Tracheal epithelial cell (primary cell): ENCODE measurements at places on chromosomes 1 and 21. TPM values are rescaled to one million over a fixed set of nuclear protein-coding genes. Genes with fewer than 3 reads are reported as not detected.

The NPPA gene
- total RNA-seq = not detected in 2 replicates

The SLC9C2 gene
- total RNA-seq = not detected in 2 replicates

The KCNC4 gene
- 1.4 and 1.7 TPM in 2 replicates for total RNA-seq

The SELL gene
- total RNA-seq = not detected in 2 replicates

The TAS1R1 gene
- total RNA-seq = not detected in 2 replicates

The CEPT1 gene
- total RNA-seq = 60.5 and 73.3 TPM in 2 replicates

The CNIH3 gene
- total RNA-seq = 1.7 TPM in 1 of 2 replicates, not detected in the other

The REN gene
- not detected in 2 replicates for total RNA-seq

The DRAXIN gene
- under 0.01 TPM in 1 of 2 replicates, not detected in the other for total RNA-seq

The C1orf56 gene
- 0.72 and 1.5 TPM in 2 replicates for total RNA-seq

The CA6 gene
- not detected in 2 replicates for total RNA-seq

The OR2T4 gene
- total RNA-seq = not detected in 2 replicates

The RNU1-2 gene
- total RNA-seq = under 0.01 TPM in 2 replicates

The DENND2D gene
- total RNA-seq = 21.7 and 28.3 TPM in 2 replicates

The NPHS2 gene
- total RNA-seq = not detected in 2 replicates

The MCOLN2 gene
- 1.2 TPM in 1 of 2 replicates, not detected in the other for total RNA-seq

The OPRD1 gene
- total RNA-seq = under 0.01 TPM in 1 of 2 replicates, not detected in the other

The TEDDM1 gene
- total RNA-seq = not detected in 2 replicates

The S100A8 gene
- total RNA-seq = 19.4 and 185 TPM in 2 replicates
